ENCODE measurements at places on chromosomes 2 and 18.
A peak's percentile ranks its signal among the peaks of the same experiment; 100 is the strongest.

GRCh38 chr2:104870100-104870975 lies 16.4 kb downstream of the POU3F3 start:
- no peak for DNase-seq

- DNase-seq: peak; percentile 35
Observed at GRCh38 chr2:224584785-224585210, 365 bp downstream of the CUL3 start.

- no peak for DNase-seq
Observed at GRCh38 chr2:195923889-195924288, 144.7 kb downstream of the DNAH7 start.

- no peak for DNase-seq
Observed at GRCh38 chr18:66734451-66734850, 130.6 kb upstream of the CDH19 start.

DNA sequence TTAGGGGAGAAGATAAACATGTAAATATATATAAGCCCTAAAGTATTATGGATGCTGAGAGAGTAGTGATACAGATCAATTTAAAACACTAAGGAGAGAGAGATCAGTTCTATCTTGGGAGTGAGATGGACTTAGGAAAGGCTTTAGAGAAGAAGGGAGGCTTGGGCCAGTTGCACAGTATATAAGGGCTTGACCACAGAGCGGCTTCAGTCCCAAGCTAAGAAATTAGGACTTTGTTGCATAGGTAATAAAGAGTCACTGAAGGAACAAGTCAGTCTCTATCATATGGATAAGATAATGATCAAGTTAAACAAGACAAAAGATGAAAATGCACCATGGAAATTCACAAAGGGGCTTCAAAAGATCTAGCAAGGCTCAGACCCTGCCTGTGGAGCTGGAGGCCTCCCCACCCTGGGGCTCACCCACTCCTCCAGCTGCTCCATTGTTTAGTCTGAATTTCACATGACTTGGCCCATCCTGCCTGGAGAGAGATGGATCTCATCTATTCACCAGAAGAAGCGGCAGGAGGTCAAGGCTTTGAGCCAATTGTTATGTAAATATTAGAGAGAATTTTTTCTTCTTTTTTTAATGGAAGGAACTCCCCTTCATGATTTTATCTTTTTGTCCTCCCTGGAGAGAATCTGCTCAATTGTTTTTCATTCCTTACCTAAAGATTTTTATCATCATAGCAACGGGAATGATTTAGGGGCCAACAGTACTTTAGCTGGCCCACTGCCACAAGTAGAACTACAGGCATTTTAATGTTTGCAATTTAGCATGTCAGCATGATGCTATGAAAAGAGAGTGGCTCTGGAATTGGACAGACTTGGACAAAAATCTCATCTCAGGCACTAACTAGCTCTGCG lies 44.0 kb downstream of the GYPC start:
- no peak for DNase-seq

- no peak for DNase-seq
Observed at GRCh38 chr2:150133623-150134022, 353.8 kb downstream of the RND3 start.

GRCh38 chr2:133333181-133333580 lies 235.1 kb downstream of the NCKAP5 start:
- DNase-seq: no peak

DNA sequence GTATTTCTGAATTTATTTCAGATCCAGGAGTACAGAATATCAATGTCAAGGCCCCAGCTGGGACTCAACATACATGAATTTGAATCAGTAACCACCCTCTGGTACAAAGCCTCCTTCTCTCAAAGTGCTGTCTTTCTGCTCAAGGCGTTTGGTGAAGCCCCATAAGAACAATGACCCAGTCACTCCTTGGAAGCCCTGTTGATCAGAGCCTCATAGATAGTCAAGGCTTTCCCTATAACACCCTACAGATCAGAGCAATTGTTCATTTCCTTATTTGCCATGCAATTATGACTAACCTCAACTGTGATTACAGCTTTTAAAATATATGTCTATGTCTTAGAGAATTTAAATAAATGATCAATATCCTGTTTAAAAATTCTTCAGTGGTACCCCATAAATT lies 159.1 kb upstream of the CREB1 start:
- DNase-seq: no peak

GRCh38 chr2:61670591-61671501 lies 132.7 kb upstream of the XPO1 start:
- no peak for DNase-seq

- DNase-seq: no peak
Observed at GRCh38 chr2:1584051-1584531, 160.2 kb downstream of the PXDN start.

DNA sequence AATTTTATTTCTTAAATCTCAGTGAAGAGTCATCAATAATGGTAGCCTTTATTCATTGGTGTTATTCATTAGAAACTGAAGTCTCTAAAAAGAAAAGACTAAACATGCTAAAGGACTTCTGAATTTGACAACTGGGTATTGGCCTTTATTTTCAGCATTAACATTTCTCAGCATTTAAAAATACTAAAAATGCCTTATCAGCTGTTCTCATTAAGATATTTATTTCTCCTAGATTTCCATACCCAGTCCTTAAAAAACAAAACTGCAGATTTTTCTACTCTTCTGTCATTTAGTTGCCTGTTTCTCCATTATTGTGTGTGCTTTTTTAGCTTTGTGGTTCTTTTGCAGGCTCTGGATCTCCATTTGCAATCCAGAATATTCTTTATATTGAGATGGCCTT lies 31.2 kb upstream of the METAP1D start:
- DNase-seq: no peak

DNA sequence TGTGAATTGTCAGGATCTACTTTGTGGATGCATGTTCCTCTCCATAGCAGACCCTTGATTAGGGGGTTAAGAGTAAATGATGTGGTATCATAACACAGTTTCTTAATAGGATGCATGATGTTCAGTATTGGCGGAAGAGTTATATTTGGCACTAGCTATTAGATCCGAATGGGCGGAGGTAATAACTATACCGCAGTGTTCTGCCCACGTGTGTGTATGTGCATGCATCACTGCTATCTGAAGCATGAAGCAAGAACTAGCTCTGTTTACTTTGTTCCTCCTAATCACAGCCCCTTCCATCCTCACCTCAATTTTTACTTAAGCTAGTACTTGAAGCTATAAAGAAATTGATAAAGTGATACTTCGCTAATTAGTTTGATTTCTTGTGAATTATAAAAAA lies 159.6 kb upstream of the NOSTRIN start:
- no peak for DNase-seq

GRCh38 chr2:156470975-156471583 lies 34.9 kb downstream of the GPD2 start:
- no peak for DNase-seq

DNA sequence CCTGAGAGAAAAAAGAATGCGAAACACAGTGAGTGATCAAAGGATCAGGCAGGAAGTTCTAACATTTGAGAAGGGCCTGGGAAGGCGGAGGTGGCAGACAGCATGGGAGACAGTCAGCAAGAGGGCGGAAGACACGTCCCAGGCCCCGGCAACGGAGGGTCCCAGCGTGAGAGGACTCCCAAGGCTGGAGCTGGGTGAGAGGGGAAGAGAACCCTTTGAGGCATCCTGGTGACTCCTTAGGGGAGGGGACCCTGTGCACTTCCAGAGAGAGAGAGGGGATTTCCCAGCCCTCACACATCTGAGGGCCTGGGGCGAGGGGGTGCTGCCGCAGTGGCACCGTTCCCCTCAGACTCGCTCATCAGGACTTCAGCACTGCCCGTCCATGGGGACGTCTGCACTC lies 133.4 kb downstream of the RTP5 start:
- DNase-seq: no peak

GRCh38 chr2:214450118-214450894 lies 39.5 kb downstream of the VWC2L start:
- DNase-seq: no peak

DNA sequence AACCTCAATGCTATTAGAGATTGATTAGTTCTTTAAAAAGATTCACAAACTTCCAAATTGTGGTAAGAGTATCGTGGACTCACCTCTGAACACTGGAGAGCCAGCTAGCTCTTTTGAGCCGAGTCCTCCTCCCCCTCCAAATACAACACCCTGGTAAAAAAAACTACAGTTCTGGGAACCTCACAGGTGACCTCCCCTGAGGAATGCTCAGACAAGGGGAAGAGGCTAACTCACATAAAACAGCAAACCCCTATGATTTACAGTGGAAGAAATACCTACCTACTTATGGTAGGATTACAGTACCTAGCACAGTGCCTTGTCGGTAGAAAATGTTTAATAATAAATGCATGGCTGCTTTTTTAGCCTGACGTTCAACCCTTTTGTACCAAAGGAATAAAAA lies 8.4 kb downstream of the ZNF24 start:
- DNase-seq: no peak
